ENCODE measurements at places on chromosomes 5 and 9.

DNA sequence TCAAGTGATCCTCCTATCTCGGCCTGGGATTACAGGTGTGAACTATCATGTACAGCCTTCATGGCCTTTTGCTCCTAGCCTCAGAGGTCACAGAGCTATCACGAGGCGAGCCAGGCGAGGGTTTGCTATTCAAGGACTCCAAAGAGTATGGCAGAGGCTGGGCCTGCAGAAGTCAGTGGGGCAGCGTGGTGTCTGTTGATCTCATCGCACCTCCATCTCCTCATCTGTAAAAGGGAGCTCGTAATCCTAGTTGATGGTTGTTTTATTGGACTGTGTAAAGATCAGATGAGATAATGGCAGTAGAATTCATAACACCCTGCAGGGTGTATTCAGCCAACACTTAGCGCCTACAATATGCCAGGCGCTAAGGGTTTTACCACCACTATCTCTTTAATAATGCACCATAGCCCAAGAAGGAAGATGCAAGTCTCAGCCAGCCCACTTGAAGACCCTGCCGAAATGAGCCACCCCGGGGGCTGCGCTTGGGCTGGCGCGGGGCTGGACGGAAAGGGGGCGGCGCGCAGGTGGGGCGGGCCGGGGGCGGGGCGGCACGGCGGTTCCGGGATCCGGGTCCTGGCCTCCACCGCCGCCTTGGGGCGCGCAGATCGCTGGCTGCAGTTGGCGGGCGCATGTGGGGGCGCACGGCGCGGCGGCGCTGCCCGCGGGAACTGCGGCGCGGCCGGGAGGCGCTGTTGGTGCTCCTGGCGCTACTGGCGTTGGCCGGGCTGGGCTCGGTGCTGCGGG is at the start of gene GALNT12:
Gene GALNT12 (plus strand): TSS at position 601 of the 744 bp plus-strand sequence. CDS start 29 bp downstream, at position 630.
- DNase-seq = peak; percentile 42

DNA sequence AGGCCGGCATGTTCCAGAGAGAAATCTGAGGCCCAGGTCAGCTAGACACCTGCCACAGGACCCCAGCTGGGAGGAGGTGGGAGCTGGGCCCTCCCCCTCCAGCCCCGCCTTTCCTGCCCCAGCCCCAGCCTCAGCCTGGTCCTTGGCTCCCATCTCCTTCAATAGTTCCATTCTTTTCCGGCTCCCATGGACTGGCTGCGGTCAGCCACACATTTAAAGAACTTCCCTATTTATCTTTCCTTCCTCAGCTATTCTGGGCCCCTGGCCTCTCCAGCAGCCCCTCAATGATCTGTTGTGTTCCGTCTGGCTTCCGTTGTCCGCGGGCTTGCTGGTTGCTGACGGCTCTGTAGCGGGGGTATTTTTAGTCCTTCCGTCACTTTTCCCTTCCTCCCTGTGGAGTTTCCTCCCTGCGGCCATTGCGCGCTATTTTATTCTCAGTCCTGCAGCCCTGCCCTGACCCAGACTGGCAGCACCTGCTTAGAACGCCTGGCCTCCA is 73.8 kb downstream of the AMBP start:
- no peak for DNase-seq

DNA sequence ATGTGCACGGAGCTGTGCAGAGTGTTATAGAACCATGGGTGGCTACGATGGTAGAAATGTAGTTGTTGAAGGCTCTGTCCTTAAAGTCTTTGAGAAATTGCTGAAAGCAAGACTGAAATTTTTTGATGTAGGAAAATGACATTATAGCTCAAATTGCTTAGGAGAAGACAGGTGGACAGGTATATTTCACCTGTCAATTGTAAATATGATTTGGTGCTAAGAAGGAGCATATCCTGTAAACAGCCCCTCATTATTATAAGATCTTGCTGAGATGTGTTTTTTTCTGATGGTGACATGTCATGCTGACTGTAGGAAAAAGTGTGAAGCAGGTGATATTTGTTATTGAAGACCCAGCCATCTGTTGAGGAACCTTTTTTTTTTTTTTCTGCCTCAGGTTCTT is 377.9 kb downstream of the PSAT1 start:
- no peak for DNase-seq

DNA sequence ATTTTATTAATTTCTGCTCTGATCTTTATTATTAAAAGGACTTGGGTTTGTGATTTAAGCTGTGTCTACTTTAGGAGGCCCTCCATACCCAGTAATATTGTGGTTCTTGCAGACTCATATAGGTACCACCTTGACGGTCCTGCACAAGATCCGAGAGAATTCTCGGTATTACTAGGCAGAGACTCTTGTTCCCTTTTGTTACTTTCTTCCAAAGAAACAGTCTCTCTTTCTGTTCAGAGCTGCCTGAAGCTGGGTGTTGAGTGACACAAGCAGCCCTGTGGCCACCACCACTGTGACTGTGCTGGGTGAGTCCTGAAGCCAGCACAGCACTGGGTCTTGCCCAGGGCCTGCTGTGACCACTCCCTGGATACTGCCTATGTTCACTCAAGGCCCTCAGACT is 666.6 kb downstream of the SEMA5A start:
- no peak for DNase-seq

DNA sequence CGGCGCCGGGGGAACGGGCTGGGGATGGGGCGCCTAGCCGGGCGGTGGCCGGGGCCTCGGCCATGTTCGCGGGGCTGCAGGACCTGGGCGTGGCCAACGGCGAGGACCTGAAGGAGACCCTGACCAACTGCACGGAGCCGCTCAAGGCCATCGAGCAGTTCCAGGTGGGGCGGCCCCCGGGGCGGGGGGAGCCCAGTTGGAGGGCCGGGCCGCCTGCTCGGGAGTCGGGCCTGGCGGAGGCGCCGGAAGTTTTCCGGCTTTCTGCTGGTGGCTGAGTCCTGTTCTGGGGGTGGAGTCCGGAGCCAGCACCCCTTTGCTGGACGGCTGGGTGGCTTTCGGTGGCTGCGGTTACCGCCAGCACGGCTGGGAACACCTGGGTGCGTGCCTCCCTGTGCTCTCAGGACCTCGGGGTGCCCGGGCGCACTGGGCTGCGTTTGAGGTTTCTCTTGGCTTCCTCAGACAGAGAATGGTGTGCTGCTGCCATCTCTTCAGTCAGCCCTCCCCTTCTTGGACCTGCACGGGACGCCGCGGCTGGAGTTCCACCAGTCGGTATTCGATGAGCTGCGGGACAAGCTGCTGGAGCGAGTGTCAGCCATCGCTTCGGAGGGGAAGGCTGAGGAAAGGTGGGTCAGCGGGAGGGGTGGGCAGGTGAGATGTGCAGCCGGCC is 454 bp downstream of the NELFB start:
- DNase-seq = peak; percentile 68

- no peak for DNase-seq
Measured at GRCh38 chr5:143653766-143654282, 158.1 kb upstream of the HMHB1 start.

DNA sequence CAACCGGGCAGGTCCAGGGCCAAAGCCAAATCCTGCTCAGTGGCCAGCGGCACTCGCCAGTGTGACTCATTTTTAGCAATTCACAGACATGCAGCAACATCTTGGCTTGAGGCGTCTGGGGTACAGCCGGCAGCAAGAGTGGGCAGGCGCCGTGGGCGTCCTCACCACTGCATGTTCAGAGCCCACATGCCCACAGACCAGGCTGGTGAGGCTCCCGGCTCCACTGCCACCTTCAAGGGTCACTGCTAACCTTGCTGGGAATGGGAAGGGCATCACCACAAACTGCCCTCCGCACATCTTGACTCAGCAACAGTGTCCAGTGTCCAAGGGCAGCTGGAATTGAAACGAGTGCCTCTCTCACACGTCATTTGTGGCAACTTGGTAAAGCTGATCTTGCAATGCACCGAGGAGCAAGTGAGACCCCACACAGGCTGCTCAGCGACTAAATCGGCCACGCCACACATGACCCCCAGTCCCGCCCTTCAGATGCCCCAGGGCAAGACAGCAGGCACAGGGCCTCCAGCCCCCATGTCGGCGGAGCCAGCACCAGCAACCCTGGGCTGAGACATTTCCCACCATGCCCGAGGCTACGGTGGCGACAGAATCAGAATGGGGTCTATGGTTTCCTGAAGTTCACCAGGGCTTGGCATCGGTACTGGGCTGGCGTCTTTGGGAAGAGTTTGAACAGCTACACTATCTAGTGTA is 140.3 kb downstream of the ROR2 start:
- DNase-seq = no peak

- no peak for DNase-seq
Measured at GRCh38 chr5:141623611-141624010, 4.8 kb upstream of the DIAPH1 start.

DNA sequence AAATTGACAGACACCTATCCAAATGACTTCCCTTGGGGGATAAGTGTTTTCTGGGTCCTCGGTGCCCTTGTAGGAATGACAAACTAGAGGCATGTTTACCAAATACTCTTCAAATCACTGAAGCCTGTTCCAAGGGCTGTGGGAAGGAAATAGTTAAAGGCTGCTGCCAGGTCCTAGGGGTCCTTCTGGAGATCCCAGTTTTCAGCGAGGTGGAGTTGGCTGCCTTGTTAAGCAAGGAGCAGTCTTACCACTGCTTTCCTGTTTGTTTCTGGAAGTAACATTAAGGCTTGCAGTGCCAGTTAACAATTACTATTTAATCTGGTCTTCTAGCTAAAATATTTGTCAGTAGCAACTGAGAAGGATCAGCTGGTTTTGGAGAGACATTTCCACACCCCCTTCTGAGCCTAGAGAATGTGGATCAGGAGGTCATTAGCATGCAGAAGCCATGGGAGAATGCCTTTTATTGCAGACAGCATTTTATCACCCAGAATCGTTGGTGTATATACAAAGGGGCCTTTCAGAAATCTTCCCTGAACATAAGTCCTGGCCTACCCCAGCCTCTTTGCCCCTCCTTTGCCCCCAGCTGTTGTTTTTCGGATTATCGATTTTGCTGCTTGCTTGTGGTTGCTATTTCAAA is 238.8 kb downstream of the DMAC1 start:
- peak; percentile 86 for DNase-seq

GRCh38 chr9:5468850-5469249 is 18.5 kb downstream of the CD274 start:
- no peak for DNase-seq

- no peak for DNase-seq
Measured at GRCh38 chr9:88923092-88923491, 68.2 kb upstream of the S1PR3 start.

DNA sequence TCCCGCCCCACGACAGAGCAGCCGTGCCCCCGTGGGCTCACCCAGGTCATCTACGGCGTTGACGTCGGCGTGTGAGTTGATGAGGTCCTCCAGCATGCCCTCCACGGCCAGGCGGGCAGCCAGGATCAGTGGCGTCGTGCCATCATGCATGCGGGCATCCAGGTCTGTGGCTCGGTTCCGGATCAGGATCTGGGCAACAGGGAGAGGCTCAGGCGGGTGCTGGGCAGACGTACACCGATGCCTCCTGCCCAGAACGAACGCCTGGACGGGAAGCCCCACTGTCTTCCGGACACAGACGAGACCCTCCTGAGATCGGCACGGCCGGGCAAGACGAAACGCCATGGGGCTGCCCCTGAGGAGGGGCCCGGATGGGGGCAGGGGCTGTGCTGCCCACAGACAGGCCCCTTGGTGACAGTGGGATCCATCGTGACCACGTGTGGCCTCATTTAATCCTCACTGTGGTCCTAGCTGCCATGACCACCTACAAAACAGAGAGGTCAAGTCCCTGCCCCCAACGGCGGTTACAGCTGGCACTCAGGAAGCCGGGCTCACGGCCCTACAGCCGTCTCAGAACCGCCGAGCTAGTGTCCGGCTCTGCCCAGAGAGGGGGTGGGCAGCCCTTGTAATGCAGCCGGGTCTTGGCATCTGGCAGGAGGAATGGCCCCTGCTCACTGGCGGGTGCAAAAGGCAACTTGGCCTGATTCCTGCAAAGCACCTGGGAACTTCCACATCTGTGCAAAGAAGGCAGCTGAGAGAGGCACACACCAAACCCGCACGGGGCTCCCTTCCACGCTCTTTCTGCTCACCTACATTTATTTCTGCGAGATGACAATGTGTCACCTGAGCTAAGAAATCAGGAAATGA is 16.5 kb upstream of the SEC16A start:
- DNase-seq = no peak

GRCh38 chr9:87642330-87643106 is 83.4 kb upstream of the CTSL start:
- no peak for DNase-seq

DNA sequence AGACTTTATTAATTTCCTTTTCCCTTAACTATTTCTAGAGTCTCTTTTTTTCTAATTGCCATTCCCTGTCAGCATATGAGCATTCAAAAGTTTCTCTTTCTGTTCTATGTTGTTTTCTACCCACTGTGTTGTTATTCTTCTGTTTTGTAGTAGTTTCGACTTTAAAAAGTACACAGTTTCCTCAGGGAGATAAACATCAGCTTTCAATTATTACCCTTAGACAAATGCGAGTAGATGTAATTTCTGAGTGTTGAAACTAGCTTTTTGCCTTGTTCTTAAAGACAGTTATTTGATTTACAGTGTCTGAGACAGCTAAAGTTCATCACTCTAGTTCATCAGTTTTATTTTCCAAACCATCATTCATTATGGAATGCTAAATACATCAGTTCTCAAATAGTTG is 19.5 kb downstream of the MTREX start:
- no peak for DNase-seq
